KG1 (cell line): ENCODE measurements at places on chromosomes 11 and 22.

DNA sequence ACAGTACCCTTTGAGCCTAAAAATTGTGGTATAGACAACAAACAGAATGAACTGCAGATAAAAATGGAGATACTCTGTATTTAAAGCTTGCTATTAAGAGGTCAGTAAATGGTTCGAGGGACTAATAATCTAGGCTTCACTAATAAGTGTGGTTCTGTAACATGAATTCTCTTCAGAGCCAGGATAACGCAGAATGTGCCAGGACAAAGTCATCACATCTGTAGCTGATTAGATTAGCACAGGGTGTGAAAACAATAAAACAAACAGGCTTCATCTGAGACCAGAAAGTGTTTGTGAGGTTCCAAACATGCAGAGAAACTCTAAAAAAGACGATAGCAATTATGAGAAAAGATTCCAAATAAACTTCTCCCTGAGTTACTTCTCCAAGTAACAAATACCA, 89.1 kb upstream of the LUZP2 start:
- no peak for DNase-seq

- no peak for DNase-seq
Measured at GRCh38 chr11:78223320-78223954, 34.7 kb downstream of the USP35 start.

DNA sequence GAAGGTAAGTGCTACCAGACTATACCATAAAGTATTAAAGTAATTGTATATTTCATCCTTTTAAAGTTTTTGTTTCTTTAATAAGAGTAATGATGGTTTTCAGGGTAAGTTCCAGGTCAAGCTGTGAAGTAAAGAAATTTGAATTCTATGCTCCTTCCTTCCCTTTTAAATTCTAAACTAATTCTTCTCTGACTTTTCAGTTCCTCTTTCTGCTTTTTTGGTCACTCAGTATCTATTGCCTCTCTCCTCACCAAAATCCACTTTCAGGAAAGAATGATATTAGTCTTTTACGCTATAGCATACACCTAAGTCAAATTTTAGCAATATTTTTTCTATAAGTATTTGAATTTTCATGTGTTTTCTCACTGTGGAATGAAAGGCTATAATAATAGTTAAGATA, 8.2 kb downstream of the MMP8 start:
- DNase-seq, result no peak

DNA sequence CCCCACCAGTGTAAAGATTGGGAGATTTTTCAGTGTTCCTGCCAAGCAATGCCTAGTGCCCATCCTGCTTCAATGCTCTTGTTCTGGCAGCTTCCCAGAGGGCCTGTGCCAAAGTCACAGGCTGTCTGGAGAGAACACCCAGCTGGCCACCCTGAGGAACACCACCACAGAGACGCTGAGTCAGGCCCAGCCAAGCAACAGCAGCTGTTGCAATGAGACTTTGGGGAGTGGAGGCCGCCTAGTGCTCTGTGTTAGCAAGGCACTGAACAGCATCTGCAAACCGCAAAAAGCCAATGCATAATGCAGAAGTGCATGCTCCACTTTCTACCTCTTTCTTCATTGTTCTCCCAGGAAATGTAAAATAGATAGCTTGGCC, 168.1 kb downstream of the NXPE2 start:
- DNase-seq, result no peak

- no peak for DNase-seq
Measured at GRCh38 chr11:118443590-118444218, 7.4 kb downstream of the KMT2A start.

- DNase-seq, result no peak
Measured at GRCh38 chr11:123316003-123316402, 114.1 kb upstream of the GRAMD1B start.

GRCh38 chr11:132072044-132072857, 701.8 kb downstream of the NTM start:
- DNase-seq, result no peak

GRCh38 chr11:36308577-36308976, 12.5 kb downstream of the PRR5L start:
- DNase-seq, result no peak

GRCh38 chr22:49116021-49116420, 711.7 kb downstream of the BRD1 start:
- DNase-seq, result no peak
